Activated CD8-positive, alpha-beta memory T cell treated with anti-CD3 and anti-CD28 coated beads for 1 hour (primary cell): ENCODE measurements at places on chromosomes 5 and 9.

GRCh38 chr9:79562749-79563386, 8.9 kb upstream of the TLE4 start:
- no peak for DNase-seq

GRCh38 chr9:27425827-27426510, 98.1 kb upstream of the IFNK start:
- no peak for DNase-seq

- no peak for DNase-seq
These were observed 26.6 kb upstream of the CREBRF start for GRCh38 chr5:173029499-173029921.

DNA sequence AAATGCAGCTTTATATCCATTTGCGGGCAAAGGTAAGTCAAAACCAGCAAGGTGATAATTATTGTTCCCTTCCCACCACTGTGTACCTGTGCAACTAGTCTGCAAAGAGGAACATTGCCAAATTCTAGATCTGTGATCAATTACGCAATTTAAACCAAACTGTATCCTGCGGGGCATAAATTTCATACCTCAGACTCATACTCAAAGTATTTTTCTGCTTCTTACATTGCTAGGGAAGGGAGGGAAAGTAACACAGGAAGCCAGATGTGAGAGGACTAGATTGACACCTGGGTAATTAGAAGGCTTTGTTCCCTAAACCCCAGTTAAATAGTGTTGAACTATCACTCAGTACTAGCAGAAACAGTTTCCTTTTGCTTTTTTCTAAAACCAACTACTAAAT, 240.2 kb upstream of the ZNF608 start:
- no peak for DNase-seq

GRCh38 chr9:130940027-130940549, 1.0 kb upstream of the FIBCD1 start:
- no peak for DNase-seq

GRCh38 chr9:77726814-77727213, 78.7 kb upstream of the GNA14 start:
- no peak for DNase-seq

- no peak for DNase-seq
These were observed 131.8 kb upstream of the RGMB start for GRCh38 chr5:98641671-98642070.

- peak; percentile 21 for DNase-seq
These were observed 2.0 kb downstream of the LARP1 start for GRCh38 chr5:154756868-154757813.

GRCh38 chr5:4225741-4226140, 630.1 kb downstream of the IRX1 start:
- no peak for DNase-seq

- no peak for DNase-seq
These were observed 409.5 kb downstream of the PDE4D start for GRCh38 chr5:59483971-59484472.

GRCh38 chr9:134489621-134490408, 151.8 kb upstream of the COL5A1 start:
- no peak for DNase-seq

DNA sequence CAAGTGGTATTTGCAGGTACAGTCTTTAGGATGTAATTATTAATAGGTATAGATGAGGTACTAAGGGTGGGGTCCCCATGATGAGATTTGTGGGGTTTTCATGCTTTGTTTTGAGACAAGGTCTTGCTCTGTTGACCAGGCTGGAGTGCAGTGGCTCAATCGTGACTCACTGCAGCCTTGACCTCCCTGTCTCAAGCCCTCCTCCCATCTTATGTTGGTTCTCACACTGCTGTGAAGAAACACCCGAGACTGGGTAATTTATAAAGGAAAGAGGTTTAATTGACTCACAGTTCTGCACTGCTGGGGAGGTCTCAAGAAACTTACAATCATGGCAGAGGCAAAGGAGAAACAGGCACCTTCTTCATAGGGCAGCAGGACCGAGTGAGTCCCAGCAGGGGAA, 217.5 kb downstream of the CDK5RAP2 start:
- no peak for DNase-seq

DNA sequence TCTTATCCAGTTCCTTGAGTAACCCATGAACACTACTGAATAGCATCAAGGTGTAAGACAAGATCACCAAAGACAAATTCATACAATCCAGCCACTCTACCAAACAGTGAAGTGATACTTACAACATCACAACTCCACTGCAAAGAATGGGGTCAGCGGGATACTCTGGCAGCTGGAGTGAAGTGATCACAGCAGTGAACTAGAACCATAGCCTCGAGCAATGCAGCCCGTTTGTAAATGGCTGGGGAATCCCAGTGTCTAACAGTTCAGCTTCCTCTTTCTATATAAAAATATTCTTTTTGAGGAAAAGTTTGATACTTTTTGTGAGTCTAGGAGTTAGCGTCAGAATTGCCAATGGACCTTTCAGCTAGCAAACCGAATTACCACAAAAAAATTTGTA, 515.2 kb downstream of the ZNF608 start:
- no peak for DNase-seq

GRCh38 chr5:158753354-158753753, 346.4 kb downstream of the EBF1 start:
- DNase-seq: no peak

- DNase-seq: no peak
These were observed 104.4 kb upstream of the MPDZ start for GRCh38 chr9:13383855-13384254.

GRCh38 chr5:75951158-75951557, 132.0 kb upstream of the SV2C start:
- DNase-seq: no peak

DNA sequence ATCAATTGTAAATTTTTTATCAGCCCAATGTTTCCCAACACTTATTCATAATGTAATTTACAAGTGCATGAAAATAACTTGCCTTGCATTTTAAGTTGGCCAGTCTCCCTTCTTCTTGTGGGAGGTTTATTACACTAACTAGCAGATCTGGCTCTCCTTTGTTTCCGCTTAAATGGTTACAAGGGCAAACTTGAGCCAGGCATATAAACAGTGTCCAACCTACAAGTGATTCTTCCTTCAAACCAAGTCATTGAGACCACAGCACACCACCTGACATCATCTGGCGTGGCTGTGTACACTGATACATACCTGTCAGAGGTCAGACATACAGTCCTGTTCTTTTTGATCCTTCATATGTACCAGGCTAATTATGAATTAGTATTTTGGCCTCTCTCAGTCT, 80.1 kb downstream of the ALDH1A1 start:
- no peak for DNase-seq

DNA sequence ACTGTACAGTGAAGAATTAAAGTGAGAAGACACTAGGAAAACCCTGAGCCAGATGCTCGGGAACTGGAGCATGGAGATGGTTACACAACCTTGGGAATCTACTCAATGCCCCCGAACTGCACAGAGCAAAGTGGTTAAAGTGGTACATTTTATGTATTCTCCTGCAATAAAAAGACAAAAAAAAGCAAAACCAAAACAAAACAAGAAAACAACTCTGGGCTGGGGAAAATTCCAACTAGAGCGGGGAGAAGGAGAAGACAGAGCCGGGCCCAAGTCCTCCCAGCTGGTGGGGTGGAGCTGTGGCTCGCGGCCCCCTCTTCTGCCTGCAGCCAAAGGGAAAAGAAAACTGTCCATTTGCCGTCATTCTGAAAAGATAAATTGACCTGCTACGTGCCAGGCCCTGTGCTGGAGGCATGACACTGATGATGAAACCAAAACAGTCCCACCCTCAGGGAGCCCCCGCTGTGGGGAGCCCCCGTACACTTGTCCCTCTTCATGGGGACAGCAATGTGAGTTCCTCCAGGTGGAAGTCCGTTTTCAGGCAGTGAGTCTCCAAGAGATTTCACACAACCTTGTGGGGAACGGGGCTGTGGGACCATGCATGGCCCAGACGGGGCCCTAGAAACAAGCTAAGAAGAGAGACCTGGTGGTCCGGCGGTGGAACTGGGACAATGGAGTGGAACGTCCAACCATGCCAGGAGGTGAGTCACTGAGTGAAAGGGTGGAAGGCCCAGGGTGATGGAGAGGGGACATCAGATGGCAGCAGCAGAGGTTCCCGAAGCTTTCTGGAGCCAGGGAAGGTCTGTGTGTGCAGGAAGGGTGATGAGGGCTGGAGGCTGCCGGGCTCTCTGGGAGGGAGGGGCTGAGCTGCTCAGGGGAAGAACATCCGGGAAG, 114.8 kb upstream of the COL5A1 start:
- no peak for DNase-seq

DNA sequence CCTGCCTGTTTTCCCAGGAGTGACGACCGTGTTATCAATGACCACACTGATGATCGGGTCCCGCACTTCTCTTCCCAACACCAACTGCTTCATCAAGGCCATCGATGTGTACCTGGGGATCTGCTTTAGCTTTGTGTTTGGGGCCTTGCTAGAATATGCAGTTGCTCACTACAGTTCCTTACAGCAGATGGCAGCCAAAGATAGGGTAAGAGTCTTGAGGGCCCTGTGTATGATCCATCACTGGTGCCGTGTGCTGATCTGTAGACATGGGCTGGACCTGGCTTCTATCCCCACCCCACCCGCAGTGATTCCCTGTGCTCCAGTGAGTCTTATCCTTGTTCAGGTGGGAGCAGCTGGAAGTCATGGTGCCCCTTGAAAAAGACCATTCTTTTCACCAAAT, 26.0 kb downstream of the GABRP start:
- DNase-seq: no peak

DNA sequence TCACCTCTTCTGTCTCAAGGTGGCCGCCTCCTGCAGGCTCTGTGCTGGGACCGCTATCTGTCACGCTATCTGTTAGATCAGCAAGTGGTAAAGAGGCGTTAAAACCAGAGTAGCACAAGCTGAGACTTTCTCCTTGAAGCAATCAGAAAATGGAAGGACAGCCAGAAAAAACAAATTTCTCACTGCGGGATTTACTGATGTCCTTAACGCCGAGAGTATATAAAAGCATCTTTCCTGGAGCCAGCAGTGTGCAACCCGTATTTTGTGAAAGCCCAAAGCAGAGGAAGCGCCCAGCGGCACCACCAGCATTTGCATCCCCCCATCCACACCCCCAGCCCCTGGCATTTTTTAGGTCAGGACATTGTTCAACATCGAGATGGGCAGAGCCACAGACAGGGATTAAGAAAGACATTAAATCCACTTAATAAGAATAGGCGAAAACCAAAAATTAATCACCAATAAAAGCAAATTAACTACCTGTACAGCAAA, 48.6 kb downstream of the DUSP1 start:
- no peak for DNase-seq

DNA sequence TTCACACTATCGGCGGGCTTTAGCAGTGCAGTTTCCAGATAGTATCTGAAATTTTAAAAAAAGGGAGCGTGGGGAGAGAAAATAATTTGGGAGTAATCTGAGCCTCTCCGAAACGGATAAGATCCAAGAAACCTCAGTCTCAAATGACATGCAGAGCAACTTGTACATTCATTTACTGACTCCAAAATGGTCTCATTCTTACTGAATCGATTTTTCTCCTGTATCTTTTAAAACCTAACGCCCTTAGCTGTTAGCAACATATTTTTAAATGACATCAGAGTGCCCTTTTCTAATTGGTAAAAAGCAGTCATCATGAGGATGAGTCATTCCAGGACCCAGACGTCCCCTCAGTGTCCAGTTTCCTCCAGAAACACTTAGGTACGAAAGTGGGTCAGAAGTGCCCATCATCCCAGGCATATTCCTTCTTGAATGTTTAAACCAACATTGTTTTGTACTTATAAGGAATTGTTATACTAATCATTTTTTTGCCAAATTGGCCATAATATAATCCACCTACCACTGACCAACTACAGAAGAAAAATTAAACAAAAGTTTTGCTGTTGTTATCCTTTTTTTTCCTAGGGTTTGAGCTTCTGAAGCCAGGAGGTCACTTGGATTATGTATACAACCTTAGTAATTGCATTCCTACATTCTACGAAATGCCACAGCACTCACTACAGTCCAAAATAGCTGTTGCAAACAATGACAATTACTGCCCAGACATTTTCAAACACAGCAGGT, 354.4 kb downstream of the ADAMTS6 start:
- DNase-seq: no peak

DNA sequence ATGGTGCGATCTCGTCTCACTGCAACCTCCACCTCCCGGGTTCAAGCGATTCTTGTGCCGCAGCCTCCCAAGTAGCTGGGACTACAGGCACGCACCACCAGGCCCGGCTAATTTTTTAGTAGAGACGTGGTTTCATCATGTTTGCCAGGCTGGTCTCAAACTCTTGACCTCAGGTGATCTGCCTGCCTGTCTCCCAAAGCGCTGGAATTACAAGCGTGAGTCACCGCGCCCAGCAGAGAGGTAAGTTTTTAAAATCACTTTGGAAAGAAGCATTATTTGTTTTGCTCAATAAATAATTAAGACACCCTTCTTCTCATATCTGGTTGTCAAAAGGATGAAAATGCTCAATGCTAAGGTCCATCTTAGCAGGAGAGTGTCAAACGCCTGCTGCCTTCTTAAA, 48.5 kb upstream of the STXBP1 start:
- no peak for DNase-seq

DNA sequence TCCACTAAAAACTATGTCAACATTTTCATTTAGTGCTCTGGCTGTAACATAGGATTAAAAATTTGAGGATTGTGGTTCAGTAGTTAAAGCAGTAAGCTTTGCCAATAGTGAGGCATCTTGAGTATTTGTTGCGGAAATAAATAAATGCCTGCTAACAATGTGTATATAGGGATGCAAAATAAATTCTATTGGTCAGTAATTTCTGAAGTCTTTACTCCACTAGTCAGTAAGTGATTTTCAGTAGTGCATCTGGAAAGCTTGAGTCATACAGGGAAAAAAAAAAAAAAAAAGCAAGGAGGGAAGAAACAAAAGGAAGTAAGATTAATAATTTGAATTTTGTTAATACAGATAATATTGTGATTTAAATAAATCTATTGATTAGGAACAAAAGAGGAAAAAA, 21.0 kb downstream of the NIPBL start:
- no peak for DNase-seq

DNA sequence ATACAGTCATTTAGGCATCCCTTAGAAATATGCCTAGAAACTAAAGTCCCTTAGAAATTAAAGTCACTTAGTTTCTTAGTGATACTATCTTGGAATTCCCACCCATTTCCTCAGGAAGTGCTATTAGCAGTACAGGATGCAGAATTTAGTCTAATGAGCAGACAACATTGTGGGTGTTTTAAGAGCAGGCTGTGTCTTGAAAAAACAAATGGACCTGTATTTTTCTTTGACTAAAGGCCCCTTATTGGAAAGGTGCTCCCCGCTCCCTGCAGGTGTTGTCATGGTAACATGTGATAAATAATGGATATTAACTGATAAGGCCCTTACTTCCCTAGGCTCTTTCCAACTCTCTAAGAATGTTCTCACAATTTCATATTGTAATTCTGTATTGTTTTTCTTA, 38.8 kb upstream of the STARD4 start:
- DNase-seq: no peak

DNA sequence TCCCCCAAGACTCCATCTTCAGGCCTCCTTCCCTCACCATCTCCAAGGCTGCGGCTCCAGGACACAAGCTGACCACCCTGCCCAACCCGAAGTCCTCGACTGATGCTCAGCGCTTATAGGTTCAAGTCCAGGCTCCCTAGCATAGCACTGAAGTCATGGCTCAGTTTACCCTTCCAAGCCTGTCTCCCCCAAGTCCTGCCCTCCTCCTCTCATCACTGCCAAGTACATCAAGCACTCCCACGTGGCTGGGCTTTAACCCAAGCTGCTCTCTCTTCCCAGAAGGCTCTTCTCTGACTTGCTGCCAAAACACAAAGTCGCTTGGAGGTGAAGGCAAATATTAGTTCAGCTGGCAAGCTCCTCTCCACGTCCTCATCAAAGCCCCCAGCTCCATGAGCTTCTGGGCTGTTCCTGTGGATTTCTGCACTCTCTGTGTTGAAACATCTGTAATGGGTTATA, 22.1 kb upstream of the MARCHF6 start:
- DNase-seq: no peak

- DNase-seq: no peak
These were observed 30.6 kb downstream of the RGMB start for GRCh38 chr5:98804066-98804465.
